ENCODE measurements at places on chromosomes 7 and 10.

DNA sequence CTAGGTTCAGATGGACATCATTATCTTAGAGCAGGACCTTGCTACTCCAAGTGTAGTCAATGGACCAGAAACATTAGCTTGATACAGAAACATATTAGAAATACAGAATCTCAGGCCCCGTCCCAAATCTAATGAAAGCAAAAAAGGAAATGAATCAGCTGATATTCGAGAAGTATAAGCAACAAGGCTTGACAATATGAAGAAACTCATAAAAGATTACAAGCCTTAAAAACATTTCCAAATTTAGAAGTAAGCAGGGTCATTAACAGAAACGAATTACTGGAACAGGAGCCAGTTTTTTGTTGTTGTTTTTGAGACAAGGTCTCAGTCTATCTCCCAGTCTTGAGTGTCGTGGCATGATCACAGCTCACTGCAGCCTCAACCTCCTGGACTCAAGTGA, 40.5 kb upstream of the GSAP start:
- DNase-seq = no peak

- no peak for DNase-seq
Observed at GRCh38 chr10:60920479-60920878, 23.5 kb downstream of the RHOBTB1 start.

GRCh38 chr10:121154846-121155245, 303.7 kb downstream of the WDR11 start:
- no peak for DNase-seq

- DNase-seq = no peak
Observed at GRCh38 chr7:101172005-101172853, 6.9 kb upstream of the VGF start.

Data from GM10248 (cell line).